Skin of body (tissue), 3 donors: ENCODE measurements at places on chromosomes 7 and 10. TPM values are rescaled to one million over a fixed set of nuclear protein-coding genes. Genes with fewer than 3 reads are reported as not detected.
A peak's percentile ranks its signal among the peaks of the same experiment; 100 is the strongest.

GALNT11 gene
- total RNA-seq: 43.7 TPM

TMEM229A gene
- total RNA-seq: not detected

GPR15LG gene
- total RNA-seq: 2.1 TPM

DNA sequence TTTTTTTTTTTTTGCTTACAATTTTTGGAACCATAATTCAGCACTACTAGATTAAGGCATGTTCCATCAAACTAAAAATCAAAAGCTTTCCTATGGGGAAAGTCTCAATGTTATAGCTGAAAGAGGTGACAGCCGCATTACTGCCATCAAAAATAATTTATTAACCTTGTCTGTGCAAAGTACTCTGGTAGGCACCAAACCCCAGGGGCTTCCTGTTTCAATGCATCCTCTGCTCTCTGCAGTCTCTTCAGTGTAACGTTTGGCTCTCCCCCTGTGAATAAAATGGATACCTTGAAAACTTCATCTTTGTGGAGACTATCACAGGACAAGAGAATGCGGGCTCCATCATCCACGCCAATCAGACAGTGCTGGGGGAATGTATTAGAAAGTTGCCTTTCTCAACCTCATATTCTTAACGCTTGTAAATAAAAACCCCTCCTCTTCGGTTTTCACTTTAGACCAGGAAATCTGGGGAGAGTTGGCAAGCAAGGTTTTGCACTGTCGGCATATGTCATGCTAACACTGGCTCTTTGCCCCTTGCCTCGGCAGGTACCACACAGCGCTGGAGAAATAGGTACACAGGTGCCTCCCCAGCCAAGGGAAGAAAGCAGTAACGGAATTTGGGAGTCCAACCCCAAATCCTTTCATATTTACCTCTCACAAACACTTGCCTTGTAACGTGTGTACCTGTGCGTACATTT lies 1.6 kb upstream of the NRG3 start:
- DNase-seq: no peak

DNA sequence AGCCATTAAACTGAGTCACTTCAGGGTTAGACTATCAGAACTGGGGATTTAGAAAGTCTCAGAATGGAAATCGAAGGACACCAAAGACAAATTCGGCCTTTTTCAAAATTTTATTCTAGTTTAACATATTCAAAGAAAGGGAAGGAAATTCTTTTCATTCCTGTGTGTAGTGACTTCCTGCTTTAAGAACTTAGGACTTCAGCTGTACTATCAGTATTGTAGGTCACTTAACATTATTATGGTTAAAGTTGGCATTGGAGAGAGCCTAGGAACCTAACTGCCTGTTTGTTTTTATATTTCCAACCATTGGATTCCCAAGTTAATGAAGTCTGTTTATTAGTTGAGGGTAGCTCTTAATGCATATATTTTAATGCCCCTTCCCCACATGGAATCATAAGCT lies 63.7 kb downstream of the PTEN start:
- no peak for DNase-seq

GRCh38 chr10:113047605-113047962 lies 97.5 kb downstream of the TCF7L2 start:
- no peak for DNase-seq

- no peak for DNase-seq
Measured at GRCh38 chr10:48572414-48572813, 32.5 kb downstream of the ARHGAP22 start.

- DNase-seq: no peak
Measured at GRCh38 chr10:45006276-45007030, 5.7 kb downstream of the ZNF22 start.

GRCh38 chr7:159151231-159151630 lies 6.6 kb upstream of the VIPR2 start:
- DNase-seq: no peak

GRCh38 chr7:33601884-33602283 lies 303.5 kb upstream of the BMPER start:
- DNase-seq: no peak

- DNase-seq: peak; percentile 63
Measured at GRCh38 chr7:84195295-84196060, 889 bp upstream of the SEMA3A start.
